ENCODE measurements at places on chromosomes 1 and 21. TPM values are rescaled to one million over a fixed set of nuclear protein-coding genes. Genes with fewer than 3 reads are reported as not detected.

SPATA1 gene
- 2.5 TPM for total RNA-seq

HAO2 gene
- total RNA-seq = not detected

OR14K1 gene
- total RNA-seq = not detected

MGST3 gene
- 136 TPM for total RNA-seq

CLCNKA gene
- total RNA-seq = 2.2 TPM

TMEM81 gene
- 5.1 TPM for total RNA-seq

RPTN gene
- total RNA-seq = not detected

GPATCH3 gene
- total RNA-seq = 23.9 TPM

PRAMEF1 gene
- not detected for total RNA-seq

CD84 gene
- total RNA-seq = not detected

LYPLA2 gene
- 109 TPM for total RNA-seq

PRAMEF4 gene
- not detected for total RNA-seq

BATF3 gene
- total RNA-seq = 0.53 TPM

CNIH3 gene
- total RNA-seq = 3.2 TPM

KCNA3 gene
- total RNA-seq = 0.75 TPM

FCER1G gene
- 1.5 TPM for total RNA-seq

SPATA21 gene
- total RNA-seq = not detected

SIK1 gene
- 8.1 TPM for total RNA-seq

PMF1 gene
- total RNA-seq = 77.7 TPM

BTBD8 gene
- total RNA-seq = 8.2 TPM

JTB gene
- 75.0 TPM for total RNA-seq

ZNF695 gene
- 15.1 TPM for total RNA-seq

IGSF9 gene
- total RNA-seq = 68.6 TPM

PEX10 gene
- 27.6 TPM for total RNA-seq

ZBTB8OS gene
- 49.4 TPM for total RNA-seq

GBP6 gene
- total RNA-seq = not detected

S100A14 gene
- 1.4 TPM for total RNA-seq

C1orf185 gene
- total RNA-seq = not detected

RRP15 gene
- 25.3 TPM for total RNA-seq

MYBPH gene
- total RNA-seq = not detected

SMCP gene
- not detected for total RNA-seq

OR2AK2 gene
- total RNA-seq = not detected

ATP1B1 gene
- 120 TPM for total RNA-seq

OXCT2 gene
- 0.38 TPM for total RNA-seq

CLDN17 gene
- not detected for total RNA-seq

TNFRSF18 gene
- not detected for total RNA-seq

PCP4L1 gene
- 1.1 TPM for total RNA-seq

PADI1 gene
- not detected for total RNA-seq

PPCS gene
- 48.5 TPM for total RNA-seq

PDE4B gene
- total RNA-seq = 0.42 TPM

RNU1-3 gene
- total RNA-seq = 3,923 TPM

B3GALT2 gene
- total RNA-seq = 0.79 TPM

TMEM82 gene
- 1.4 TPM for total RNA-seq
